ENCODE measurements at places on chromosomes 6 and 20.

DNA sequence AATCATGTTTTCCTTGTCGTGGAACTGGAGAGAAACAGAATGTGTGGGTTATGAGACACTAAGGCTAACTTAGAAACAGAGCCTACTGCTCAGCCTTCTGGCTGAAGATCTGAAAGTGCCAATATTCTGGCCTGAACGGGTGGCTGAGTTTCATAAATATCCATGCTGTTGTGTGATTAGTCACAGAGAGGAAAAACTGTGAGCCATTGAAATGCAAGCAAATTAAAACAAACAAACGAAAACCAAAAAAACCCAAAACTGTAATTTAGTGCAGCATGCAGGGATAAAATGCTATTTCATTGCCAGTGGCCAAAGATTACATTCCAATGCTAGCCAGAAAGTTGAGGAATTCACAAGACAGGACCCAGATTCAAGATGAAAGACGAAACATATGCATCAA lies 315.1 kb downstream of the UBE3D start:
- DNase-seq, result peak; percentile 84

DNA sequence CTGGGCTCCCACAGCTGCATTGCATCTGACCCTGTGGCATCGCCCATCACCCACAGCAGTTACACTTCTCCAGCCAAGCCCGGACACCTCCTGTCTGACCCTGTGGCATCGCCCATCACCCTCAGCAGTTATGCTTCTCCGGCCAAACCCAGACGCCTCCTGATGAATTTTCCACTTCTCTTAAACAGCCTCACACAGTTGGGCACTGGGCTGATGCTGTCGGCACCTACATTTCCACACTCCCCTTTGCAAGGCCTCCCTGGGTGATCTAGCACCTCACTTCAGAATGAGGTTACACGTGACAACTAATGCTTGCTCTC lies 175.2 kb upstream of the ARID1B start:
- DNase-seq, result no peak

DNA sequence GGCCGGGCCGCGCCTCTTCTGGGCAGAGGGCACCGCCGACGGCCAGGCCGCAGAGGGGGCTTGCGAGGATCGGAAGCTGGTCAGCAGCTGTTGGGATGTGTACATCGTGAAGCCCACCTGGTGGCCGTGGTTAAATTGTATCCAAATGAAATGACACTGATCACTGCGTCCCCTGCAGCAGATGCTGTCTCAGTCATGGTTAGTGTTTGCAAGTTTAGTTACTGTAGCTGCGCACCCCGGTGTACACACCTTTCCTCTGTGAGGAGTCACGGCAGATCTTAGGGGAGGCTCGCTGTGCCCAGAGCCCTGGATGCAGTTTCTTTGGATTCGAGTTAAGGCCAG lies 653 bp downstream of the NAA20 start:
- DNase-seq, result no peak

DNA sequence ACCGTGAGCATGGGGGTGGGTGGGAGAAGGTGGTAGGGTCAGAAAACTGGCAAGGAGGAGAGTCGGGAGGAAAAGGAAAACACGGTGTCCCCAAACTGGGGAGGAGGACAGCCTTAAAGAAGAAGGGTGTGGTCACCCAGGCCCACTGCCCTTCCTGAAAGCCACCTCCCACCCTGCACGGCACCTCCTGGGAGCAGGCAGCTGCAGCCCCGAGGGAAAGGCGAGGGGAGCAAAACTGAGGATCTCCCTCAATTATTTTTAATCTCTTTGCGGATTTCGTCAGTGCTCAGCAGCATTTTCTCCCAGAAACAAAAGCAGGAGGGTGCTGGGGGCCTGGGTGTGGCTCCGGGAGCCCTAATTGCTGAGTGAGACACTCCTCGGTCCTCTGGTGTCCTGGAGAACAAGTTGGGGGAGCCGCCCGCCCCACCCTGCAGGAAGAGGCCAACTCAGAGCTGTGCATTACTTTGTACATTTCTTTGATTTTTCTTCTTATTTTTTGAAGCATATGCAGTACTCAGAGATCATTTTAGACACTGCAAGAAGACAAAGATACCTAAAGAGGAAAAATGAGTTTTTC lies 56.4 kb downstream of the RIOK1 start:
- DNase-seq, result no peak

DNA sequence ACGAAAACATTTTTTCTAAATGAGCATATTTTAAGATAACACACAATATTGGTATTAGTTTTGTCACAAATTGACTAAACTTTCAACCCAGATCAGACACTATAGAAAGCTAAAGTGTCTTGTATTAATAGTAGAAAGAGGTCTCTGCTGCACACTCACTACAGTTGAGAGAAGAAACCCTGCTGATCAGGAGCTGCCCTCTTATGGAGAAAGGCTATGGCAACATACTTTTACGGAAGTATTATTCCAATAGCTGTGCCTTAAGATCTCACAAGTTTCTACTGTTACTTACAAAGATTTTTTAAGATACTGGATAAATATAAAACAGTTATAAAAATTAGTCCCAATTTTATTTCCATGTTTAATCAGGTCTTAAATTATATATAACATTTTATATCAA lies 155.7 kb downstream of the RIMS1 start:
- DNase-seq, result peak; percentile 2

DNA sequence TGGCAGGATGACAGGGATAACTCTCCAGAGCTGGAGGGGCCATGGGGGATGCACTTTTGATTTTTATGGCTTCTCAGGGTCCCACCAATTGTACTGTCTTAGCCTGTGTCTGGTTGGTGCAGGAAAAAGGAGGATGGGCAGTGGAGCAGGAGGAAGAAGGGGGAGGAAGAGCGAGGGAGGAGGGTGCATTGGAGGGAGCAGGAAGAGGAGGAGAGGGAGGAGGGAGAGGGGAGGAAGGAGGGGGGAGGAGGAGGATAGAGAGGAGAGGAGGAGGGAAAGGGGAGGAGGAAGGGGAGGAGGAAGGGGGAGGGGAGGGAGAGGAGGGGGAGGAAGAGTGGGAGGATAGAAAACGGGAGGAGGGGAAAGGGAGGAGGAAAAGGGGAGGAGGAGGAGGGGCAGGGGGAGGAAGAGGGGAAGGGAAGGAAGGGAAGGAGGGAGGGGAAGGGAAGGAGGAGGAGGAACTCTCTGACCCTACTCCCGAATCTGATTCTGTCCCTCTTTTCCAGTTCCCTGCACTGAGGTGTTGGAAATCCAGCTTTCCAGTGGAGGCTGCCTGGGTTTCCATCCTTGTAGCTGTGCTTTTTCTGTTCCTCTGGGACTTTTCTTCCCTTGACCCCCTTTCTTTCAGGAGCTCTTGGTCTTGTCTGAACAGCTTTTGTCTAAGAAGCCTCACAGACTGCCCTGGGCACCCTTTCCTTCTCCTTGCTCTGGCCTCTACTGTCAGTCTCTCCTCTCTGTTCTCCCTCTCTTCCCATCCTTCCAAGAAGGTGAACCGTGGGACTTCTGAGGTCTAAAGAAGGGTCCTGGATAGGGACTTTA lies 149.4 kb downstream of the DHX35 start:
- no peak for DNase-seq

DNA sequence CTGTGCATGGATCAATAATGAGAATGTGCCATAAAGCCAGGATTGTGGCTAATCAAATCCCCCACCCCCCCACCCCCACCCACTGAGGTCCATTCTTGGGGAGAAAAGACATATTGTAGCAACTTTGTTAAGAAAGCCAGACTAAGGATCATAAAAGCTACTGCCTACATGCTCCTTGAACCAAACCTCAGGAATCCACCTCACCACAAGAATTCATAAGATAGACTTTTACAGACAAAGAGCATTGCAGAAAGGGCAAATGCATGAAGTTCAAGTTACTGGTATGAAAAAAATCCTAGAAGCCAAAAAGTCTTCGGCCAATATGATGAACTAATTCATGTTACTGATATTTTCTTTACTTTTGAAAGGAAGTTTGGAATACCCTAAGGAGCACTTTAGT lies 187.9 kb upstream of the ARID1B start:
- DNase-seq, result peak; percentile 76

DNA sequence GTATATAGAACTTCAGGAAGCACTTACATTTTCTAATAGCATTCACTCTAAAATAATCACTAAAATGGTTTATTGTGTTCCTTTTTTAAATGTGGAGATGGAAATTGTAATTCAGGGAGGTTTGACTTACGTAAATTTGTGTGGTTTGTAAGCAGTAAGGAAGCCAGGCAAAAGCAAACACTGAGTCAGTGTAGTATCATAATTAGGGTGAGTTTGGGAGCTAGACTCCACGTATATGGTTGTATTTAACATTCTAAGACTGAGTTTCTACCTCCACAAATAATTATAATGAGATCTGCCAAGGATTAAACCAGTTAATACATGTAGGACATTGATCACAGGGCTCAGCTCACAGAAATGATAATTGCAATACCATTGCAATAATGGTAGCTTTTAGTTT lies 425.5 kb downstream of the CBLN4 start:
- DNase-seq, result no peak

DNA sequence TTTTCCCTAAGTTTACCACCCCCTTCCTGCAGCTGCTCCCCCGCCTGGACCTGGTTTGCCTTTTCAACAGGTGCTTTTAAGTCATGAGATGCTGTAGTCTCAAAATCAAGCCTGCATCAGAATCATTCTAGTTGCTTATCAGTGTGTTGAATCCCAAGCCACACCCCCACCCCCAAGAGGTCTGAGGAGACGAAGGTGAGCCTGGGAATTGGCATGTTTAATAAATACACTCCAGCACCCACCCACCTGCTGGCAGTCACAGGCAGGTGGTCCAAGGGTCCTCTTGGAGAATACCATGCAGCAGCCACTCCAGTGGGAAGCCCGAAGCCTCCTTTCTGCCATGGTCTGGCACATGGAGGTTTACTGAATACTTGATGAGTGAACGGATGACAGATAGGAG lies 1.1 kb upstream of the ADIG start:
- no peak for DNase-seq

- no peak for DNase-seq
These were observed 210.4 kb downstream of the GMDS start for GRCh38 chr6:2035046-2035445.

- DNase-seq, result no peak
These were observed 124.3 kb downstream of the GRM1 start for GRCh38 chr6:146153040-146153758.

DNA sequence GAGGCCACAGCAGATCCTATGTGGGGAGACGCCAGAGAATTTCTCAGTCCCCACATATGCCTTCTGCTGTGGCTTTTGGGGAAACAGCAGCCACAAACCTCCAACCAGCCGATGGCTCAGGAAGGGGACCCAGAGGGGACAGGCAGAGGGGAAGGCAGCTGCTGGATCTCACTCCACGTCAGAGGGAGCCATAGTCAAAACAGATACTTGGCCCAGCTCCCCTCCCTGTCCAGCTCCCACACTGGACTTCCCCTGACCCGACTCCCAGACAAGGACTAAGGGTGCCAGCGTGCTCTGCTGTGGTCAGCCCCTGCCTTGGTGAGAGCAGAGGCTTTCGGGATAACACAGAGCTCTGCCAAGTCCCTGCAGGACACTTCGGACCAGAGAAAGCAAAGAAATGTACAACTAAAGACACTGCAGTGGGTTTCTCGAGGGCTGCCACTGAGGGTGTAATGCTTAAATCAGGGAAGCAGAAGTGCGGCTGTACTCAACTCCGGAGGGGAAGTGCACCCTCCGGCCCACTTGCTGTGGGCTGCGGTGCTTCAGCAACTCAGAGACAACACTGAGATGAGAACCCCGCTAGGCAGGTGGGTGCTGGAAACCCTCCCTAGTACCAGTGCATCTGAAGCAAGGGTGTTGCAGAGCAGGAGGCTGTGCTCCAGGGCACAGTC lies 47.2 kb downstream of the RRBP1 start:
- no peak for DNase-seq

DNA sequence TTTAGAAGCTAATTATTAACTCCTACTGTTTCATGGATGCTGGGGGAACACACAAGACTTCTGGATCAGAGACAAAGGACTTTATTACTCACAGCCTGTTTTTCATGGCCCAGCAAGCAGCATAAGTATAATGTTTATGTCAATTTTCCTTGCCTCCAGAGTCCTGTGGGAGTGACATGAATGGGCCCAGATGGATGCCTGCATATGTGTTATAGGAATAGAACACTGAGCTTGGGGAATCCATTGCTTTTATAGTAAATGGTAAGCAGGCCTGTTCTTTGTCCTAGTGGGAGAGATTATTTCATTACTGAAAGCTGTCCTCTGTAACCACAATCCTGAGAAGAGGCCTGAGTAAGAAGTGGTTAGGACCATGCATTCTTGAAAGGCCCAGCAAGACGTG lies 25.6 kb downstream of the BLTP3A start:
- peak; percentile 28 for DNase-seq

DNA sequence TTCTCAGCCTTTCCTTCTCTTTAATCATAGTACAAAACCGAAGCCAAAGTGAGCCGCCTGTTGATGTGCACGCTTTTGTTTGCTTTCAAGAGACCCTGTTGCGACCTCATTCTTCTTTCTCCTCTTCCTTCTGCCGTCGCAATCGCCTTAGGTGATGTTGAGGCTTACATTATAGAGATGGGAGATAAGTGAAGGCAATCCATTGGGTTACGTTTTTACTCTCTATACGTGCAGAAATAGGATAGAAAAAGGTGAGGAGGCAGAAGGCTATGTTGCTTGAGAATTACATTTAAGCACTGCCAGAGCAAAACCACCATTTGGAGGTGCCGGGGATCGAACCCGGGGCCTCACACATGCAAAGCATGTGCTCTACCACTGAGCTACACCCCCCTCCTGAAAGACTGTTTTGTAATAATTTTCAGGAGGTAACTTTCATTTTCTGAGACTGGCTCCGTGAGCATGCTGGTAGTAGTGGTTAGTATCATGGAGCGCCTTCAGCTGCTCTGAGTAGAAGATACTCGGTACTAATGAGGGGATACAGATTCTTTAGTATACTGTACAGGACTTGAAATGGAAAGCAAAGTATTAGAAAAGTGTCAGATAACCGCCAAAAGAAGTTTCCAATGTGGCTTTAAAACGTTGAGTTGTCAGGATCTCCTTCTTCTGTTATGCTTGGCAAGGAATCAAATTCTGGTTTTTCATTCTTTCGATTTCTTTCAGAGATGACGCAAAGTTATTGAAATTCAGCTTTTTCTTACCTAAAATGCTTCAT lies 165.6 kb downstream of the TRIM27 start:
- peak; percentile 53 for DNase-seq

DNA sequence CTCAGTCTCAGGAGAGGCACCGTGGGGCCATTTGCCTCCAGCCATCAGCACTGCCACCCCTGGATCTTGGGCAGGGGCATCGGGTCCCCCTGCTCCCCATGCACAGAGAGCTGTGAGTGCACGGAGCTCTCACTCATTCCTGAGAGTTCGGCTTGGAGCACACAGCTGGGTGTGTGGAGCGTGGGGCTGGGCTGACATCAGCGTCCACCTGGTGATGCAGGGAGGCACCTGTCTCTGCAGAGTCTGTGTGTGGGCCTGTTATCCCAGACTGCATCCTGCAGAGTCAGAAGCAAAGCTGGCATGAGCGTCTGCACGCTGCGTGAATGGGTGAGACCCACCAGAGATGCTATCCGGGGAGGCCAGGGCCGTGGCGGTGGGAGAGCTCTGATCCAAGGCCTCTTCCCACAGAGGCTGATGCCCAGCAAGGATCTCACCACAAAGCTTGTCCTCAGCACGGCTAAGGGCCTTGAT lies 248.8 kb upstream of the AFDN start:
- DNase-seq, result no peak

GRCh38 chr20:47205577-47206123 lies 150.8 kb downstream of the ZMYND8 start:
- peak; percentile 83 for DNase-seq

- DNase-seq, result no peak
These were observed 367.1 kb downstream of the C6orf118 start for GRCh38 chr6:164942271-164942670.

Data from EH (cell line).